ENCODE measurements at places on chromosomes 3 and 15. TPM values are rescaled to one million over a fixed set of nuclear protein-coding genes. Genes with fewer than 3 reads are reported as not detected.

The PML gene
- total RNA-seq, result 23.4 TPM

The CCDC80 gene
- total RNA-seq, result 233 TPM

DNA sequence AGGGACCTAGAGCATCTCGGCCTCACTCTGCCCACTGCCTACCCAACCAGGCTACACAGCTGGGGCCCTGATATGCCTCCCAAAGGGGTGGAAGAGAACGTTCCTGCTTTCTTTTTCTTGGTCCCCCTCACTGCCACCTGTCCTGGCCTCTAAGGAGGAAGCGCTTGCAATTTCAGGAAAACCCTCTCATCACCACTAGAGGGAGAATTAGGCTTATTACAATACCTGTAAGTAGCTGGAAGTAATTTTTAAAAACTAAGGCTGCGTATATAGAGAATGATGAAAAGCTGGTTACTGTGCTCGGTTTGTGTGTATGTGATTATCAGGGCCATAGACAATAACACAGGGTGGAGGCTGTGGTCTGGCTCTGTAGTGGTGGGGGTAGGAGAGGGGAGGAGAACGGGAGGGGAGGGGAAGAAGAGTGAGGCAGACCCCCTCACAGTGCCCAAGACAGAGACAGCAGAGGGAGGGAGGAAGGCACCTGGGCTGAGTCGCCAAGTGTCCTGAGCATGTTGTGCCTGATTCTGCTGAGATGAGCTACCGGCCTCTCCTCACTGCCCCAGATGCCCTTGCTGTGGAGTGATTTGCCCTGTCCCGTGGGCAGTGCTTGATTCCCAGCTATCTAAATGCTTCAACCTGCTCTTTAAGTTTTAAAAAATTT is 3.3 kb downstream of the GABRG3 start:
- no peak for DNase-seq

The PRR20G gene
- total RNA-seq, result not detected

GRCh38 chr3:55880357-55880756 is 393.3 kb upstream of the WNT5A start:
- DNase-seq, result no peak

GRCh38 chr3:73399666-73400253 is 225.0 kb downstream of the PDZRN3 start:
- no peak for DNase-seq

- no peak for DNase-seq
Observed at GRCh38 chr3:71269906-71270305, 313.6 kb downstream of the FOXP1 start.

- no peak for DNase-seq
Observed at GRCh38 chr15:63606308-63606707, 9.1 kb downstream of the FBXL22 start.

- DNase-seq, result peak; percentile 59
Observed at GRCh38 chr3:139935866-139936817, 1.2 kb downstream of the CLSTN2 start.

The EPHB3 gene
- total RNA-seq, result 1.6 TPM

The NTRK3 gene
- 3.3 TPM for total RNA-seq

DNA sequence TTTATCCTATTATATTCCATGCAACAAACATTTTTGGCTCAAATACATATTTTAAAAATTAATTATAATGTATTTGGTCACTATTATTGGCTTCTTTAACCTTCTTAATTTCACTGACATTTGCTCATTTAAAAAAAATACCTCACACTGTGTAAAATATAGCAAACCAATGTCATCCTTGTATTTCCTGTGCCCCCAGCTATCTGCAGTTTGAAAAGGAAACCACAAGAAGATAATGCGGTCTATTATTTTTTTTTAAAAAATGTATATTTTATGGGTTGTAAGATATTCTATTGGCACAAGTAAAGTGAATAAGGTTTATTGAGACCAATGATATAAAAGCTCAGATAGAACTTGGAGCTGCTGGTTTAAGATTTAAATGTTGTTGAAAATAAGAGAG is 904.2 kb downstream of the SI start:
- DNase-seq, result no peak

The DAZL gene
- not detected for total RNA-seq

DNA sequence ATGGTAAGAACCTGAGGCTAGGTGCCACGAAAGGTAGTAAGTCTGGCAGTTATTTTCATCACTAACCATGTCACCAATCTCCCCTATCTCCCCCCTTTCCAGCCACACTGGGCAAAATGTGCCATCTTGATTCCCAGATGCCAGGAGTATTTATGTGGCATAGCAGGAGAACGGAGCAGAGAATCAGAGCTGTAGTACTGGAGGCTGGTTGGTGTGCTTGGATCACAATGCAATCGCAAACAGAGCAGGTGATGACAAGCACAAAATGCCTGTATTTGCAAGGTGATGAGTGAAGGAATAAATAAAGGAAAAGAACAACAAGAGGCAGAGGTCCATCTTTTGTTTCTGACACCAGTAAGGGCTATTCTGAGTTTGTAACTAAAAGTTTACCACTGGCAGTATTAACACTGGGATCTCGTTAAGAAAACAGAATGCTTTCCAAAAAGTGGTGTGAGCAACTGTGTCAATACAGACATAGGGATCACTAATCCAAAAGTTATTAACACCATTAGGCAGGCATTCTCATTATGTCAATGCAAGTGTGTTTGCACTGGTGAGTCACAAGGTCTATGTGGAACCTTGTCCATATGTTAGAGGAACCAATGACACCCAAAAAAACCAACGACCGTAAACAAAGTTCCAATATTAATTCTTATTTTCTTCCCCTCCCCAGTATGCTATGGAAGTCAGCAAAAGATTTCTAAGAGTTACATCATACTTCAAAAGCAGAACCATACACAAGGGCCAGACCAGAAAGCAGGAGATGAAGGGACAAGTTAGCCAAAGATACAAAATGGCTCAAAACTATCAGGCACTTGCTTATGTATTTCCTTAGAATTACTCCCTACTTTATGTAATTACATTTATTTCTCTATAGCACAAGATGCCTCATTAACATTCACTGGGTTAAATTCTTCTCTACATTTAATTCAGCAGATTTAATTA is 556.6 kb downstream of the FOXP1 start:
- no peak for DNase-seq

The CELSR3 gene
- total RNA-seq, result 0.39 TPM

The NRROS gene
- 6.0 TPM for total RNA-seq

- DNase-seq, result no peak
Observed at GRCh38 chr15:72340366-72340765, 20.4 kb upstream of the CELF6 start.

The ELL3 gene
- 1.6 TPM for total RNA-seq

The MORC1 gene
- total RNA-seq, result not detected

DNA sequence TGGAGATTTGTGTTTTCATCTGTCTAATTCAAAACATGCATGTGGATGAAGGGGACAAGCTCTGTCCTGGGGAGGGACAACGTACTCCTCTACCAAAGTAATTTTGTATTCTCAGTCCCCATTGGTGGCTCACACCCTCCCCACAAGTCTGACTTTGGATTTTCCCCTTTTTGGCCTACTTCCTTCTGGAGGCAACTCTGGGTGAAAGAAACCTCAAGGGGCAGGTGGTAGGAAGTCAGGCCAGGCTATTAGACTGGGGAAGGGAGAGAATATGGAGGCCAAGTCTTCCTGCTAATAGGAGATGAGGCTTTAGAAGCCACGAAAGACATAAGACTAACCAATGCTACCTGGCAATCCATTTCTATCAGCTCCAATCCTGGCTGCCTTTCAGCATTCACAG is 124.9 kb upstream of the RASGRP1 start:
- DNase-seq, result no peak

GRCh38 chr15:33894193-33894592 is 74.1 kb upstream of the CHRM5 start:
- no peak for DNase-seq

DNA sequence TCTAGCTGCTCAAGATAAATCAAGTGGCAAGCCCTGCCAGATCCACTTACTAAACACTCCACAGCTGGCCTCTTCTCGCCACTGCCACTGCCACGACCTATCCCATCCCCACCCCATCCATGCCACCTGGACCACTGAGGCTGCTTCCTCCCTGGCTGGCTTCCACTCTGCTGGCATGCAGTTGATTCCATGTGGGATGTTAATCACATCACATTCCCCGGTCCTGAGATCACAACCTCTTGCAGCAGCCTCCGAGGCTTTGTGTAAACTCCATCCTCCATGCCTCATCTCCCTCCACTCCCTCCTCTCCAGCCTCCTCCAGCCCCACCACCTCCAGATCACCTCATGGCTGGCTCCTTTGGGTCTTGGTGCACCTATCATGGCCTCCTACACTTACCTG is 7.7 kb downstream of the NCKIPSD start:
- DNase-seq, result no peak

The SMCO1 gene
- 28.5 TPM for total RNA-seq

GRCh38 chr15:47395076-47395475 is 322.2 kb upstream of the SEMA6D start:
- no peak for DNase-seq

- no peak for DNase-seq
Observed at GRCh38 chr3:86737517-86737916, 253.4 kb downstream of the VGLL3 start.

The NR1I2 gene
- not detected for total RNA-seq

DNA sequence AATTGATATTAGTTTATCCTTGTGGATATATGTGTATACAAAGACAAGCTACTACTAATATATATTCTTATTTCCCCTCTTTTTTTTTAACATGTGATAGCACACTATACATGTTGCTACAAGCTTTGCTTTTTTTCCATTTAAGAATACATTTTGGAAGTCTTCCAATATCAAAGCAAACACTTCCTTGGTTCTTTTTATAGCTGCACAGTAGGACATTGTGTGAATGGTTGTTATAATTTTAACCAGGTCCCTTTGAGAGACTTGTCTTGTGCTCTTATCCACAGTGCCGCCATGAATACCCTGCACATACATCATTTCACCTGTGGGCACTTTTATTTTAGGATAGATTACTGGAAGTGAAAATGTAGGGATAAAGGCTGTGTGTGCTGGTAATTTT is 88.7 kb downstream of the CACNA2D3 start:
- DNase-seq, result no peak

The TMIE gene
- total RNA-seq, result 0.44 TPM

DNA sequence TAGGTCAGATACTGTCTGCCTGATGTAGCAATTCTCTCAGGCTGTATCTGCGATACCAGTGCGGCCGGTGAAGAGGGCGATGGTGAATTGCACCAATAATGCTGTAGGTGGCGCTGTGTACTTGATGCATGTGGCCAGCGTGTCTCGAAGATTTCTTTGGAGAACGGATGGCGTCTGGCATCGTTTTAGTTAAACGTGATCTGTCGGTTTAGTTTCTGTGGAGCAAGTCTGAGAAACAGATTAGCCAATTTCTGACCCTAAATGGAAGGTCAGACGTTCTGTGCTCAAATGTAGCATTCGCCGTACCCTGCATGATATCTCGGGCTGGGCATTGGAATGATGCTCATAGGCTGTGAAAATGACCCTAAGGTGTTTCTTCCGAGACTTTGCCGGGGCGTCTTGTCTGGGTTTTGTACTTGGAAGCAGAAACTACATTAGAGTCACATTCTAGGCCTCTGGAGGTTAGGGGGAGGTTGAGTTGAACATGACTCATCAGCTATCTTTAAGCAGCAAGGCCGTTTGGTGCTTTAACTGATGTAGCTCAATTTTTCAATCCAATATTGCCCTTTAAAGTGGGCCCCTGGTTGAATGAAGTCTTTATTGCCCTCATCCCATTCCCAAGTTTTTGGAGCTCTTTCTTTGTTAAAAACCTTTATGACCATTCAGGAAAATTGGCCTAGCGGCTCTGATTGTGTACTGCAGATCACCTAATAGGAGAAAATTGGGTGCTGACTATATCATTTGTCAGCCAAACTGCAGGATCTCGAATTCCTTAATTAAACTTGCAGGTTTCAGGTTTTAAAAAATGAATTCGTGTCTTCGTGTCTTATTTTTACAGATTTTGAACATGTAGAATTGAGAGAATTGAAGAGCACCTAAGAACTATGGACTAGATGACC is 80.0 kb downstream of the SQOR start:
- DNase-seq, result peak; percentile 52

- no peak for DNase-seq
Observed at GRCh38 chr3:135966271-135966961, 888 bp downstream of the PPP2R3A start.

The SPESP1 gene
- 9.2 TPM for total RNA-seq

DNA sequence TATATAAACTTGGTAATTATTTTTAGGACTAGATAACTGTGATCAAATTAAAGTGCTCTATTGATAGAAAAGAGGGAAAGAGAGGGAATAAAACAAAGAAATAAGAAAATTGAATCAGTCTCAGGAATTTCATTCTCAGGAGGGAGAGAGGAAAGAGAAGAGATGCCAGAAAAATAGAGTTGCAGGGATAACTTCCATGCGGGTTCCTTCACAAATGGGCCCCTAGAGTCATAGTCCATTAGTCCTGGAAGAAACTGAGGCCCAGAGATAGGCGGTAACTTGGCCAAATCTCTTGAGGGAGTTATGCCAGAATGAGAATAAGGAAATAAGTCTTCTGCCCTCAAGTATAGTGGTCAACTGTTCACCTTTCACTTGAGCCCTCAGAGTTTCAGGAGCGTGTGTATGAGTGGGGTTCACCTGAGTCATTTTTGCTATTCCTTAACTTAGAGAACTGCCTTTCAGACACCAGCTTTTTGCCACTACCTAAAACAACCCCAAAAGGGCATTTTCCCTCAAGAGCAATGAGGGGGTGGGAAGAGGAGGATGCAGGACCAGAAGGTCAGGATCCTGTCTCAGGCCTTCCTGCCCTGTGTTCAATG is 192.6 kb downstream of the MEX3B start:
- no peak for DNase-seq

DNA sequence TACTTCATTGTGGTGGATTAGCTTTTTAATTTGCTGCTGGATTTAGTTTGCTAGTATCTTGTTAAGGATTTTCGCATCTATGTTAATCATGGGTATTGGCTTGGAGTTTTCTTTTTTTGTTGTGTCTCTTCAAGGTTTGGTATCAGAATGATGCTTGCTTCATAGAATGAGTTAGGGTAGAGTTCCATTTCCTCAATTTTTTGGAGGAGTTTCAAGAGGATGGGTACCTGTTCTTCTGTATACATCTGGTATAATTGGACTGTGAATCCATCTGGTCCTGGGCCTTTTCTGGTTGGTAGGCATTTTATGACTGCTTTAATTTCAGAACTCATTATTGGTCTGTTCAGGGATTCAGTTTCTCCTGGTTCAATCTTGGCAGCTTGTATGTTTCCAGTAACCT is 335.6 kb downstream of the EDEM1 start:
- no peak for DNase-seq

GRCh38 chr3:86388820-86389219 is 602.1 kb downstream of the VGLL3 start:
- no peak for DNase-seq

GRCh38 chr3:95655363-95655986 is 1158.9 kb upstream of the EPHA6 start:
- no peak for DNase-seq

Data from left cardiac atrium (tissue), 4 donors.